G401 (cell line): ENCODE measurements at places on chromosomes 12 and 14.

DNA sequence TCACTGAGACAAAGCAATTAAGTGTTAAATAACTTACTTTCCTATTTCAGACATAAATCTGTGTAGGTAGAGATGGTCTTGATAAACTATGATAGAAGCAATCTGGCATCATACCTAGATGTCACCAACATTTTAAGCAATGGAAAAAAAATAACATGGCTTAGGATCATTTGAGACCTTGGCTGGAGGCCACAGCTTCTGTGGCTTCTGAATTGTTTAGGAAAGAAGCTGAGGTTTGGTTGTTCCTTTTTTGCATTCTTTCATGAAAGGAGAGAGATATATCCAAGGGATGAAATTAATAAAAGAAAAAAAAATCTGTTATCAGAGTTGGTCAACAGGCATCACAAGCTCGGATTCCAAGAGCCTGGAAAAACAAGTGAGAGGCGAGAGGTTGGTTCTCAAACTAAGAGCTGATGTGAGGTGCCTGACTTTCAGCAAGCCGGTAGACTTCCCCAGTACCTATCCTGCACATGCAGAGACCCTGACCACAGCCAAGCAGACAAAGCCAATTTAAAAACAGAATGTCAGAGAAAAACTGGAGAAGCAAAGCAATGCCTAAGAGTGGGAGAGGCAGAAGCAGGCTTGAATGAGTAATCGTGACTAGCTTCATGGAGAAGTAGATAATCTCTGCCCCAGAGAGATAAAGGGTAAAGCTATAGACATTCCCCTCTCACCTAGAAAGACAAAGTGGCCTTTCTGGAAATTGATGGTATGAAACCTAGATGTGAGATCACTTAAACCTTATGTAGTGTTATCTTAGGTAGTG is 43.4 kb upstream of the ST8SIA1 start:
- DNase-seq, result no peak

DNA sequence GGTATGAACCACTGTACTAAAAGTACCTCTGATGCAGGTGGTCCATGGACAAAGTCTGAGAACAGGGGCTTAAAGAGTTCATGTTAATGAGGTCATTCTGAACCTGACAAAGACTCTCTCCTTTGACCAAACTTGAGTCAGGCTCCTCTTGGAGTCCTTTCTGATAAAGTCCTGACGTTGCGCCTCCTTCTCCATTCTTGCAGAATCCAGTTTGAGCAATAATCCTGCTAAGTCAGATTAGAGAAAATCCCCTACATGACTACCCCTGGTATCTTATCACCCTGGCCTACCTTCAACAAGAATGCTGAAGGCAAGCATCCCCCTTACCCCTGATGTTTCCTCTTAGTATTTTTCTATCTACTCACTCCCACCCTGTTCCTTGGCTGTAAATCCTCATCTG is 46.0 kb upstream of the ISM2 start:
- no peak for DNase-seq

DNA sequence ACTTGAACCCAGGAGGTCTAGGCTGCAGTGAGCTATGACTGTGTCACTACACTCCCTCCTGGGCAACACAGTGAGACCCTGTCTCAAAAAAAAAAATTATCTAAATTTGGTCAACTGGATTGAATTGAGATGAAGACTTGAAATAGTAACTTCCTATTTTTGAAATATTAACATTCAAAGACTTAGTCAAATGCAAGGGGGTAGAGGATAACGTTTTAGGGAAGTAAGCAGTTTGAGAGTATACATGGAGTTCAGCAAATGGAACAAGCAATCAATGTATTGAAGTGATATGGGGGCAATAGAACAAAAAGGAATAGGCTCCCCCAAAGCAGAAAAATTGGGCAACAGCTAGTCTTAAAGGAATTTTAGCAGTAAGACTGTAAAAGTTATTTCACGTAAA is 4.6 kb upstream of the MFAP5 start:
- DNase-seq, result no peak

GRCh38 chr12:29428633-29429032 is 47.7 kb upstream of the ERGIC2 start:
- DNase-seq, result no peak

DNA sequence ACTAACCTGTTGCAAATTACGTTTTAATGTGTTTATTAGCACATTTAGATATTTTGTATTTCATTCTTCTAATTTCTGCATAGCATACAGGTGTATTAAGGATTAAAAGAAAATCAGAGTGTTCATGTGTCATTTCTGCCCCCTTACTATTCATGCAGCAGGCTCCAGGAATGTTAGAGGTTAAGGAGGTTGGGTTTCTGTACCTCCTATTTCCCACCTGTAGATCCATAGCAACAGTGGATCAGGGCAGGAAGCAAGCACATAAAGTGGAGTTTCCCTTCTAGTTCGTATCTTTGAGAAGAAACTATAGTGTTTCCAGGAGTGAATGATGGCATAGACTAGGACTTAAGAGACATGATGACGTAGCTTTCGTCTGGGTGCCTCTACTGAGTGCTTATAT is 18.9 kb downstream of the JKAMP start:
- DNase-seq, result no peak

- DNase-seq, result no peak
These were observed 52.8 kb downstream of the ARF6 start for GRCh38 chr14:49945448-49946319.

- no peak for DNase-seq
These were observed 96.8 kb downstream of the IPO8 start for GRCh38 chr12:30598889-30599288.

- DNase-seq, result no peak
These were observed 10.0 kb upstream of the CDC42BPB start for GRCh38 chr14:103067231-103067954.

- DNase-seq, result no peak
These were observed 11.6 kb downstream of the AHSA1 start for GRCh38 chr14:77469539-77469938.

DNA sequence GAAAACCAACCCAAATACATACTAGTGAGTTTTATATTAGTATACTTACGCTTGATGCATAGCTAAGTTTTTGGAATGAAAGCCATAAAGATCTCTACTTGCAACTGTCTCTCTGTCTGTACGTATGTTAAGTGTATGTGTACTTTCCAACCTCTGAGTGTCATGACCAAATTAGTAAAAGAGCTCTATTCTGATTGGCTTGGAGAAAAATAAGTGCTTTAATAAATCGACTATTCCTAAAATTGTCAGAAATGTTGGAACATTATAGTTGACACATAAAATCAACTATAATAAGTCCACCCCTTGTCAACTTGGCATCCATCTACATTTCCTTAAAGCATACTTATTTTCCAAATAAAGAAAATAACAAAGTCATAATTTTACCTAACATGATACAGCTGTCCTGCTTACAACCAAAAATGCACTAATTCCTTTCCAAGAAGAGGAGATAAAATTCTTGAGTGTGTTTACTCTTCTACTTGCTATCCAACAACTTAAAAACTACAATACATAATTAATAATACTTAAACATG is 507.4 kb upstream of the ATP2B1 start:
- DNase-seq, result no peak

DNA sequence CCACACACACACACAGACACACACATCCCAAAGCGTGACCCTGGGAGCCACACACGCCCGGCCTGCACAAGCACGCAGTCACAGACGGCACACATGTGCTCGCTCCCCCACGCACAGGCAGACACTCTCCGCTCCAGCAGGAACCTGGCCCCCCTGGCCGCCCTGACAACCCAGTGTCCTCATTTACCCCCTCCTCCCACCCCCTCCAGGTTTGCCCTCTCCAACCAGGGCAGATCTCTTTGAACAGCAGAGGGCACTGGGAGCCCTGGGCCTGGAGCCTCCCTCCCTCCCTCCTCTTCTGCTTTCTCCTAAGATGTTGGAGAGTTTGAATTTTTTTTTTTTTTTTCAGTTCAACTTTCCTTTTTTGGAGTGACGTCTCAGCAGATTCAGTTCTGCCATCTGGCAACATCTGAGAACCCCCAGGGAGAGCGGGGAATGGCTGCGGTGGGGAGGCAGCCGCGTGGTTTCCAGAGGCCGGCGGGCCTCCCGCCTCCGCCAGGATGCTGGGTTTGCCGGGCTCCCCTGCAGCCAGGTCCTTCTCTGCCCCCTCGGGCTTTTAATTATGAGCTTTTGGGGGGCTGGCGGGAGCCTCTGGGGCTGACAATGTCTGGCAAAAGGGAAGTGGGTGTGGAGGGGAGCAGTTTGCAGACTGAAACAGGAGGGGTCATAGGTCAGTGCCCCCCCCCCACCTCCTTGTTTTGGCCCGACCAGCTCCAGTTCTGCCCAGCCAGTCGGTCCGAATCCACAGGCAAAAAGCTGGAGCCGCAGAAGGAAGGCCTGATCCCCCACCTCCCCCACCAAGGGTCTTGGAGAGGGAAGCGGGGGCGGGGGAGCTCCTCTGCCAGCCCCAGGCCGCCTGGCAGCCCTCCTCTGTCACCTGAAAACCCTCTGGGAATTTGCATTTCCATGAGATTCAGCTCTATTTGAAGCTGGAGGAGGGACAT is 1.3 kb upstream of the NCOR2 start:
- peak; percentile 34 for DNase-seq
